Stimulated activated CD8-positive, alpha-beta memory T cell treated with anti-CD3 and anti-CD28 coated beads, Interleukin-4, amount 100 ng/mL, for 1 hour (primary cell): ENCODE measurements at places on chromosomes 4 and X.

- no peak for DNase-seq
Observed at GRCh38 chrX:103197721-103198306, 17.1 kb upstream of the BEX4 start.

GRCh38 chr4:114286262-114286810 lies 306.9 kb upstream of the ARSJ start:
- DNase-seq, result no peak

DNA sequence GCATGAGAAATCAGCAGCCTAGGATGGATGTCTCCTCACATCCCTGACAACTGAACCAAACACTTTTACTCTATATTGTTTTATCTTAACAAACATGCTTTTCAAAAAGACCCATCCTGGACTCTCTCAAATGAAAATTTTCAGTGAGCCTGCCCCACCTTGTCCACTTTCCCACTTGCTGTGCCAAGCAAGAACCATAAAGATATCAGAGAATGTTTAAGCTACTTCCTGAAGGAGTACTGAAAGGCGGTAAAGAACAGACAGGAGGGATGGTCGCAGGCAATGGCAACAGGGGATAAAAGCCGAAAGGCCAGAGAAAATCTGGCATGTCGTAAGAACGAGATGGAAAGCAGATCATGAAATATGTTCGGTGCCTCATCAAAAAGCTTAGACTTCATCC lies 10.5 kb downstream of the APBB2 start:
- no peak for DNase-seq

GRCh38 chrX:38574858-38575257 lies 13.5 kb downstream of the TSPAN7 start:
- DNase-seq, result no peak

GRCh38 chrX:34288782-34289181 lies 156.7 kb upstream of the FAM47A start:
- DNase-seq, result no peak

- no peak for DNase-seq
Observed at GRCh38 chr4:104302731-104303130, 192.0 kb downstream of the CXXC4 start.

DNA sequence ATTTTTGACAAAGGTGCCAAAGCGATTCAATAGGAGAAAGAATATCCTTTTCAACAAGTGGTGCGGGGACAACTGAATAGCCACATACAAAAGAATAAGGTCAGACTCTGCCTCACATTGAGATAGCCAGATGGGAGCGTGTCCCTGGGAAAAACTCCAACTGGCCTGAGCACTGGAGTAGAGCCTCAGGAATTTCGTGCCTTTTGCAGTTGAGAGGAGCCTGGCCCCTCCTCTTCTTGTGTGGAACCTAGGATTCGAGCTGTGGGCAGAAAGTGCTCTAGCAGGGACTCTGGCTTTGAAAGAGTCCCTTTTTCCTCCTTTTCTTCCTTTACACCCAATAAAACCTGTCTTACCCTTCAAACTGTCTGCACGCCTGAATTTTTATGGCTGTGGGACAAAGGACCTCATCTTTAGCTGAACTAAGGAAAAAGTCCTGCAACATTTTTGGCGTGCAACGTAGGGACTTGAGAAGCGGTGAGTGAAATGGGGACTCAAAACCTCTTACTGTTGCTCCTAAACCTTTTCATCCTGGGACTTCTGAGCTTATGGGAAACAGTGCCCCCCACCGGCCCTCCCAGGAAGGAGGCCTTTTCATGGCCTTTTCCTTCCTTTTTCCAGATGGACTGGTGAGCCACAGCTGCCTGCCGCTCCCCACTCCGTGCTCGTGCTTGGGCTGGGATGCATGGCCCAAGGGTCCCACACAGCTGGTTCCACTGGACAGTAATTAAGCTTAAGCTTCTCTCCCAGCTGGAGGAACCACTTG lies 68.6 kb downstream of the BMP15 start:
- no peak for DNase-seq
